ENCODE measurements at places on chromosomes 5 and 9.

DNA sequence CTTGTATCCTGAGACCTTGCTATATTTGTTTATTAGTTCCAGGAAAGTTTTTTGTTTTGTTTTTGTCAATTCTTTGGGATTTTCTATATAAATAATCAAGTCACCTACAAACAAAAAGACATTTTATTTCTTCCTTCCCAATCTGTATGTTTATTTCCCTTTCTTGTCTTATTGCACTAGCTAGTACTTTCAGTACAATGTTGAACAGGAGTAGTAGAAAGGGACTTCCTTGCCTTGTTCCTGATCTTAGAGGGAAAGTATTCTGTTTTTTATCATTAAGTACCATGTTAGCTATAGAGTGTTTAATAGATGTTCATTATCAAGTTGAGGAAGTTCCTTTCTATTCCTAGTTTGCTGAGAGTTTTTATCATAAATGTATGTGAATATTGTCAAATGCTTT is 119.5 kb upstream of the TLE4 start:
- no peak for DNase-seq

GRCh38 chr5:104932431-104932830 is 1369.8 kb upstream of the NUDT12 start:
- DNase-seq: no peak

DNA sequence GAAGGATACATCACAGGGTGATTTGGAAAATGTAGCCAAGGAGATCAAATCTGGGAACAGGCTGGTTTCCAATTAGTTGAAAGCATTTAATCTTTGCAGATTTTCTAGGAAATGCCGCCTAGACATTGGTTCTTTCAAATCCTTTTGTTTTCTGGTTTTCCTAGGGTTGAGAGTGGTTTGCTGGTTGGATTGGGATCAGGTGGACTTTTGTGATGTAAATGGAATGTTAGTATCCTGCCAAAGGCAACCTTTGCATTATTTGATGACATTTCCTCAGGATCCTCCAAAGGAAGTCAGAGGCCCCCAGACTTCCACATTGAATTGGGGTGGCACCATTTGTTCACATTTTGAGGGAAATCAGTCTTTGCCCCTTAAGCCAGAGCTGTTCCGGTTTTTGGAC is 245.5 kb upstream of the RPS23 start:
- no peak for DNase-seq

DNA sequence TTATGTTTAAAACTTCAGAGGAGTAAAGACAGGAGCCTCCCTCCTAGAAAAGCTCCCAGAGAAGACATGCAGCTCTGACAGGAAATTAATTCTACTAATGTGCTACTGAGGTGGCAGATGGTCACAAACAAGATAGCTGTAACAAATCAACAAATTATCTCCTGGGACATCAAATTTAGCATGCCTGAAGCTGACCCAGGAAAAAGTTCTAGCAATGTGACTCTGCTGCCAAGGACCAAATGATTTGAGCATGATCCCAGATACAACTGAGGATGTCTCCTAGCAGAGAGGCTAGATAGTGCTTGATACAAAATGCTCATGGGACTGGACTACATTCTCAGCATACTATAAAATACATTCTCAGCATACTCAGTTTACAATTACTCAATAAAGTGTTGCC is 413.5 kb upstream of the SMC2 start:
- no peak for DNase-seq

DNA sequence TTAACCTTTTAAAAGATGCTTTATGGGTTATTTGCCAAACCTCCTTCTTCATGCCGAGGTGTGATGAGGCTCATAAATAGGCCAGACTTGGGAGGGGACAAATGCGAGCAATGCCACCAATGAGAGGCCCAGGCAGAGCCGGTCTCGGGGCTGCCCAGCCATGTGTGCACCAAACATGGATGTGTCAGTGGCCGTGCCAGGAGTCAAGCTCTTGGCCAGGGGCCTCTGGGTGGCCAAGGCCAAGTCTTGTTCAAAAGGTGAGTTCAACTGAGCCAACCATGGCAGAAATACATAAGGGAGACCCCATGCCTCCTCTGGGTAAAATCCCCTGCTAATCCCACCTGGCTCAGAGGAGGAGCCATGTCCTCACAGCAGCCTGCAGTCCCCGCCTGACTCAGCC is 10.9 kb upstream of the LCN15 start:
- DNase-seq: no peak

- no peak for DNase-seq
These were observed 3.3 kb upstream of the SMC5 start for GRCh38 chr9:70255486-70255885.

GRCh38 chr5:147956064-147956841 is 49.9 kb upstream of the C5orf46 start:
- DNase-seq: no peak

DNA sequence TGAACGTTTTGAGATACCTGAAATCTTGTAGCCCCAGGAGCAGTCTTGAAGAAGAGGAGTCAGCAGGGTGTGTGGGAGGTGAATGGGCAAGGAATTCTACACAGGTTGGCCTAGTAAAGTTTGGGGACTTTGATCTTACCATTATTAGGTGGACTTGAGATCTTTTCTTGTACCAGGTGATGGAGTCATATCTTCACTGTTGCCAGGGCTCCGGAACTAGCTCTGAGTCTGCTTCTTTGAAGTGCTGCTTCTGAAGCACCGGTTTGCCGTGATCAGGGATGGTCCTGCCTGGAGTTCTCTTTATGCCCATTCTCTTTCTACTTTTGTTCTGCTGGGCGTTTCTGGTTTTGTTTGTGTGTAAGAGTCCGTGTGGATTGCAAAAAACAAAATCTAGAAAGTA is 27.4 kb downstream of the RCL1 start:
- DNase-seq: no peak

DNA sequence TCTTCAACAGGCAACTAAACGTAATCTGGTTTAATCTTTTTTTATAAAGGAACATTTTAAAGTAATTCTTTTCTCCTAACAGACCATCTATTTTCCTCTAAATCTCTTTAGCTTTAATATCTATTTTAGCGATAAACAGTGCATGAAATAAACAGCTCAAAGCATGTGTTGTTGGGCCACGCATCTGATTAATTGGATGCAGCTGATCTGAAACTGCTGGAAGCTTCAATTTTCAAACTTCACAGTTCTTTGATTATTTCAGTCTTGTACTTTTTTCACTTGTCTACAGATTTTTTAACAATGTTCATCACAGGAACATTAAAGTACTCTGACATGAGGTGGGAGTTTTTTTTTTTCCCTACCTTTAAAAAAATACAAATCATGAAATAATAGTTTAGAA is 443.6 kb downstream of the HCN1 start:
- DNase-seq: no peak

- DNase-seq: no peak
These were observed 164.9 kb downstream of the NR3C1 start for GRCh38 chr5:143238620-143239019.
